ENCODE measurements at places on chromosomes 7 and 10.

DNA sequence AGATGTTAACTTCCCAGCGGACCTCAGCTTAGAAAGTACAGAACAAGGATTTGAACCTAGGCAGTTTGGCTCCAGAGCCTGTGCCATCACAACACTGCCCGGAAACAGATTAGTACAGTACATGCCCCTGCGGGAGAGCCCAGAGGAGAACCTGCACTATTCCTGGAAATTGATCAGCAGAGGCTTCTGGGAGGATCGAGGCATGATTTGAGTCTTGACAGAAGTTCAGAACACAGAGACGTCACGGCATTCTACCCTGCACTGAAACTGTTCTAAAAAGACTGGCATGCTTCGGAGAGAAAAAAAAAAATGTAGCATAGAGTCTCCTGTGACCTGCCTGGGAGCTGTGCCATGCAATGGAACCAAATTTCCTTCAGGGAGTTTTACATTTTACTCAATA, 9.2 kb upstream of the IL6 start:
- no peak for DNase-seq

- peak; percentile 57 for DNase-seq
These were observed 60.4 kb upstream of the ADO start for GRCh38 chr10:62744136-62744535.

DNA sequence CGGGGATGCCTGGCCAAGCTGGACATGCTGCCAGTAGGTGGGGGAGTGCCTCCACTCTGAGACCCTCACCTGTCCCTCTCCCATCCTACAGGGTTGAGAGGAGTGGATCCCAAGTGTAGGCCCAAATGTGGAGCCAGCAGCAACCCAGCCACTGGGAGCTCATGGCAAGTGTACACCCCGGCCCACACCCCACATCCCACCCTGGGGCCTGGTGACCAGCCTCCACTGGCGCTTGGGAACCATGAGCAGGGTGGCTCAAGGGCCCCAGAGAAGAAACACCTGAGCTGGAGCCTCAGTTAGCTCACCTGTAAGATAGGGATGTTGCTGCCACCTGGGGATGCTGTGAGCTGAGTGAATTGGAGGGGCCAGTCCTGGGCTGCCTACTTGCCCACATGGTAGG, 10.4 kb upstream of the RET start:
- no peak for DNase-seq

- no peak for DNase-seq
These were observed 29.7 kb downstream of the KIAA1217 start for GRCh38 chr10:24238519-24239247.

DNA sequence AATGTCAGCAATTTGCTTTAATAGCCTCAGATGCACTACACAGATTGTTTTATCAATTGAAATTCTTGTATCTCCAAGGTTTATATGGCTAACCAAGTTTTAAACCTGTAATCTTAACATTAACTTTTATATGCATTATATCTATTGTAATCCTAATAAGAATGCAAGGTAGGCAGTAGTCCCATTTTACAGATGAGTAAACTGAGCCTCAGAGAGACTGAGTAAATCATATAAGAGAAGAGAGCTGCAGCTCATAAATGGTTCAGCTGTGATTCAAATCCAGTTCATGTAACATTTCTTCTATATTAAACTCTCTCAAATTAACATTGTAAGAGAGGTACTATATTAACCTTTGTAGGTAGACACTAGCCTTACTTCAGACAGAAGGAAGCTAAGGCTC, 44.0 kb downstream of the MALSU1 start:
- no peak for DNase-seq

GRCh38 chr10:11563936-11564335, 47.5 kb downstream of the USP6NL start:
- DNase-seq: no peak

- DNase-seq: no peak
These were observed 964.7 kb downstream of the LRMDA start for GRCh38 chr10:76396134-76396533.

DNA sequence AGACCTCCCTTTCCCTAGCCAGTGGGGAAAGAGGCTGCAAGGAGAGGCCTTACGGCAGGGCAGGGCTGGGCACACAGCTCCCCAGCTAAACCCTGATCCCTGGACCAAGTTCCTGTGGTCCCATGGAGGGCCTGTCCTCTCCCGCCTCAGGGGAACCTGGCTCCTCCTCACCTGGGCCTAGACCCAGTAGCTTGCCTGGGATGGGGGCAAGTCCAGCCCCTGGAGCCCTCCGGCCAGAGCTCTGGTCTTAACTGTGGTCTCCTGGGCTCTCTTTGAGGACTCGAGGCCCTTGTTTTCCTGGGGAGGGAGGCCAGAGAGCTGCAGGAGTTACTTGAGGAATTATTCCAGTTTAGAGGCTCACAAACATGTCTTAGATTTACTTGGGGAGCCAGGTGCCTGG, 1.5 kb downstream of the ZP3 start:
- no peak for DNase-seq

GRCh38 chr7:82050792-82051191, 280.9 kb upstream of the HGF start:
- DNase-seq: no peak

- DNase-seq: no peak
These were observed 199.2 kb upstream of the BMPER start for GRCh38 chr7:33706186-33706585.

DNA sequence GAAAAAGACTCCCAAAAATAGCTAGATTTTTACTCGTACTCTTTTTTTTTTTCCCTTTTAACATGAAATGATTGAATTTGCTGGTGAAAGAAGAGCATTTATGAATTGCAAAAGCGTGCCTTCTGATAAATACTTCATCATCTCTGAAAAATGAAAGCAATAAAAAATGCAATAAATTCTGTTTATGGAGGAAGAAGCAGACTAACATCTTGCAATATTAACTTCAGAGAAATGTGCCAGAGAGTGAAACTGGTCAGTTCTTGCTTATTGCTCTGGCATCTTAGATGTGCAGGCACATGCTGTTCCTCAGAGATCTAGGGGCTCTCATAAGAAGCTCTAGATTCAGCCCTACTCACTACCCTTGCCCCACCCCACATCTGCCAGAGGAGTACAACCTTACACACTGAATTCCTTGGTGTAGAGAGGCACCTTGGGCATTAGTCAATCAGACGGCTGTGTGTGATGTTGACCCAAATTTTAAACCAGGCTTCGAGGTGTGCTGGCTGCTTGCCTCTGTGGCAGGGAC, 891.1 kb upstream of the GHITM start:
- no peak for DNase-seq

DNA sequence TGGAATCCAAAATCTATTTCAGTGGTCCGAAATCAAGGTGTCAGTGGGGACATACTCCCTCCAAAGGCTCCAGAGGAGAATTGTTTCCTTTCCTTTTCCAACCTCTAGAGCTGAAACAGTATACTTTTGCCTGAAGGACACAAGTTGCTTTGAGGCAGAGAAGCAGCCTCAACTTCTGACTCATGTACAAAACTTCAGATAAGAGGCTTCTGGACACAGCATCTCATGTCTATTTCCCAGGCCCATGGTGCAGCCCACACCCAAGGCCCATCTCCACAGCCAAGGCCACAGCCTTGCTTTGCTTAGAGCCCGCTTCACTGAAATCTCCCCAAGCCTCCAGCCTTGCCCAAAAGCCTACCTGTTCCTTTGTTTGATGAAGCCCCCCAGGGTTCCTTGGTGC, 68.9 kb downstream of the ZNF467 start:
- DNase-seq: no peak

DNA sequence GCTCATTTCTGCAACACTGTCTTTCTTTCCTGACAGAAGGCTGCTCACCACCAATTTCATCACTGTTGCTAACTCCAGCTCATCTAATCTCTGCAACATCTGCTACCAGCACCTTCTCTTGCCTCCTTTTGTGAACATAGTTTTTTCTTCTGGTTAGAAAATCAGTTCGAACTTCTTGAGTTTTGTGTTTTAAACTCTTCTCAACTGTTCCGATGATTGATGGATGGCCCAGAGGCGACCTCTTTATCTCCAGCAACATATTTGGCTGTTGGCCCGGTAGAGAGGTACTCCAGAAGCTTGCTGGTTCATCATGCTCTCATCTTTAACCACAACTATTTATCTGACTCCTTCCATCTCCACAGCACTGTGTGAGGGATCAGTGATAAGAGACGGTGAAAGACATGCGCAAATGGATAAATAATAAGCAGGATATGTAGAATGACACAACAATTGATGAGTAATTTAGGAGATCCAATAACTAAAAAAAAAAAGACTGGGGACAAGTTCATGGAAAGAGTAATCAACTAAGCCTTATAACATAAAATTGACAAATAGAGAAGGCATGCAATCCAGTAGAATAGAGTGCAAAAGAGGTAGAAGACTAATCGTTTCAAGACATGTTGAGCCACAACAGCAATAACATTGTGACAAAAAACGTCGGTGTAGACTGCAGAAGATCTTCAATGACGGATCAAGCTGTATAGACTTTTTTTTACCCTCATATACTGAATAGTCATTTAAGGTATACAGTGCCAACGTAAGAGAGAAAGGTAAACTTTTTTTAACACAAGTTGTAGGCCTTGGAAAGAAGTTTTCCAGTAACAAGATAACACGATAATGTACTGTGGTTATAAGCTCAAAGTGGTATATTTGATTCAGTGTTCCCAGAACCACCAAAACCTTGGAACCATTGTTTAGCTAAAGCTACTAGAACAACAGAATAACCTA, 152.2 kb downstream of the CRPPA start:
- DNase-seq: no peak

- peak; percentile 26 for DNase-seq
These were observed 42.6 kb upstream of the CC2D2B start for GRCh38 chr10:95864906-95865813.

- no peak for DNase-seq
These were observed 218.6 kb downstream of the CELF2 start for GRCh38 chr10:11236234-11236633.

- DNase-seq: no peak
These were observed 106.2 kb downstream of the TWIST1 start for GRCh38 chr7:19011212-19011611.

GRCh38 chr7:130266258-130266960, at the start of gene CPA2:
CPA2 (plus strand) TSS chr7:130266863; CDS start chr7:130266882, 19 bp downstream.
- DNase-seq: no peak

DNA sequence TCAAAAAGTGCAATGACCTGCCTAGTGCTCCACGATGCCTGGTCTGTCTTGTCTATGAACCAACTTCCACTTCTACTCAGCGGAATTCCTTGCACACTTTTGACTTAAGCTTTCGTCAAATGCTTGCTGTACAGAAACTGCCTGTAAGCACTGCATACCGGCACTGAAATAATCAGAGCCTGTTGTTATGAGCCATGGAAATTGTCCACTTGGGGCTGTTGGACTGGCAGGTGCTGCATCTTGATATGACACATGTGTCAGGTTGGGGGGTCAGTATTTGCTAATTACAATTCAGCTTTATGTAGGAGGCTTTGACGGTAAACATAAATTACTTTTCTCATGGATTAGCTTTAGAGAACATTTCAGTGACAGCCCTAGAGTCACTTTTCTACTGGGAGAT, 32.0 kb upstream of the KLF6 start:
- no peak for DNase-seq

GRCh38 chr10:119340893-119341458, 133.6 kb downstream of the GRK5 start:
- no peak for DNase-seq

- no peak for DNase-seq
These were observed 13.2 kb downstream of the FGF8 start for GRCh38 chr10:101762736-101763135.

GRCh38 chr10:7362471-7362870, 48.4 kb downstream of the SFMBT2 start:
- no peak for DNase-seq

GRCh38 chr7:158343526-158343925, 244.1 kb downstream of the PTPRN2 start:
- DNase-seq: no peak

DNA sequence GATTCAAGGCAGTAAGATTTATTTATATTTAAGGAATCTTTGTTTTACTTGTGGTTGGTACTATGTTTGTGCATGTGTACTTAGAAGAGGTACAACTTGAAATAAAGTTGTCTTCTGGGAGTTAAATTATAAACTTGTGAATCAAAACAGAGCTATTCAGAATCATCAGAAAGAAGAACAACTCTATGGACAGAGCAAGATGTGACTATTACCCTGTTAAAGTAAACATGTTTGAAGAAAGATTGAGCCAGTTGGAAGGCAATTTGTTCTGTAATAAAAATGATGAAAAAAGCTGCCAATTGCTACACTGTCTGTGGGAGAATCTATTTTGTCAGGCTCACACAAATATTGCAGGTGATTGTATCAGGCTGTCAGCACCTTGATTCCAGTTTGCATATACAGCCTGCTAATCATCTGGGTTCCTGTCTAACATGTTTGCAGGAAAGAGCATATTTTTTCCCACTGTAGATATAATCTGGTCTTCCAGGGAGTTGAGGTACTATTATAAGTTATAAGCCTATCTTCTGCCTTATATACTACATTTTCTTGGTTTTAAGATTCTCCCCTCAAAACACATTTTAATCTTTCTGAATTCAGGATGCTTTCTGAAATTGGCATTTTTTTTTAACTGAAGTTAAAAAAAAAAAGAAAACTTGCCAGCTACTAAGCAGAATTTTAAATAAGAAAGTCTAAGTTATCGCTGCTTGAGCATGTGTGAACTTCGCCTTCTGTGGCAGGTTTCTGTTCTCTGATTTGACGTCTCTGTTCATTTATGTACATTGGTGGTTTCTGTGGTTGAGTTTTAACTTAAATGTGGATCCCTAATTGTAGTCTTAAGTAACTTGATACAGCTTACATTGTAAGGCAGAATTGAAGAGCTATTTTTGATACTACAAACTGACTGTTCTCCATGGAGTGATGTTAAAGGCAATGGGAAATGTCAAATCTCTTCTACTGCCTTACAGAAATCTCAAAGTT, 46.0 kb downstream of the ZNRF2 start:
- DNase-seq: peak; percentile 29

- DNase-seq: no peak
These were observed 4.6 kb downstream of the MGMT start for GRCh38 chr10:129471447-129472175.

GRCh38 chr10:71307469-71308085, 11.5 kb upstream of the SLC29A3 start:
- DNase-seq: no peak

GRCh38 chr10:21509341-21510240, 15.9 kb downstream of the SKIDA1 start:
- no peak for DNase-seq

DNA sequence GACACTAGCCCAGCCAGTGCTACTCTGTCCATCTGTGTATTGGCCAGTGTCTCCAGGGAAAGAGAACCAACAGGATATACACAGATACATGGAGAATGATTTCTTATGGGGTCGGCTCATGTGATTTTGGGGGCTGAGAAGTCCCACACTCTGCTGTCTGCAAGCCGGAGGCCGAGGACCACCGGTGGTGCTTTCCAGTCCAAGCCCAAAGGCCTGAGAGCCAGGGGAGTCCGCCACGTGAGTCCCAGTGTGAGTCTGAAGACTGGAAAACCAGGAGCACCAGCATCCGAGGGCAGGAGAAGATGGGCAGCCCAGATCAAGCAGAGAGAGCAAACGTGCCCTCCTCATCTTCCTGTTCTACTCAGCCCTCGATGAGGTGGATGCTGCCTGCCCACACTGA, 71.5 kb downstream of the C10orf143 start:
- no peak for DNase-seq
